ENCODE measurements at places on chromosomes 12 and 14. TPM values are rescaled to one million over a fixed set of nuclear protein-coding genes. Genes with fewer than 3 reads are reported as not detected.

PRB4 gene
- not detected for total RNA-seq

CABP1 gene
- total RNA-seq: 7.0 TPM

PLEKHH1 gene
- total RNA-seq: 11.0 TPM

- no peak for DNase-seq
Measured at GRCh38 chr12:5447320-5447719, 15.4 kb downstream of the NTF3 start.

DNA sequence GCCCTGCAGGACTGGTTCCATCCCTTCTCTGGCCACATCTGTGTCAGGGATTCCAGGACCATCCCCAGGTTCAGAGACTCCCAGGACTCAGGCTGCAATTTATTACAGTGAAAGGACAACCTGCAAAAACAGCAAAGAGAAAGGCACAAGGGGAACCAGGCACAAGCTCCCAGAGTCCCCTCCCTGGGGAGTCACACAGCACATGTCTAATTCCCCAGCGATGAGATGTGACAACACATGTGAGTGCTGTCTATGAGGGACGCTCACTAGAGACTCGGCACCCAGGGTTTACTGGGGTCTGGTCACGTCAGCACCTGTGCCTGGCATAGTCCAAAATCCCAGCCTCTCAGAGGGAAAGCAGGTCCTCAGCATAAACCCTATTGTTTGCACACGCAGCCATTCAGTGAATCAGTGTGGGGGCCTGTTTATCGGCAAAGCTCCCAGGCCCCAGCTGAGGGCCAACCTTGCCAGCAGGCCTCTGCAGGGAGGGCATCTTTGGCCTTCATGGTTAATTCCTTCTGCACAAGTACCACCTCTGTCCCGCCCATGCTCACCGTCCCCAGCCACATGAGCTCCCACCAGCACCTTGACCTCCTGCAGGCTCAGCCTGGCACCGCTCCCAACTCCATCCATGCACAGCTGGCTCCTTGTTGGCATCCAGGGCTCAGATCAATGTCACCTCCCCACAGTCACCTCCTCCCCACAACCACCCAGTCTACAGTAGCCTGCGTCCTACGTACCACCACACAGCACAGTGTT lies 198.9 kb upstream of the SFSWAP start:
- DNase-seq: no peak

DNA sequence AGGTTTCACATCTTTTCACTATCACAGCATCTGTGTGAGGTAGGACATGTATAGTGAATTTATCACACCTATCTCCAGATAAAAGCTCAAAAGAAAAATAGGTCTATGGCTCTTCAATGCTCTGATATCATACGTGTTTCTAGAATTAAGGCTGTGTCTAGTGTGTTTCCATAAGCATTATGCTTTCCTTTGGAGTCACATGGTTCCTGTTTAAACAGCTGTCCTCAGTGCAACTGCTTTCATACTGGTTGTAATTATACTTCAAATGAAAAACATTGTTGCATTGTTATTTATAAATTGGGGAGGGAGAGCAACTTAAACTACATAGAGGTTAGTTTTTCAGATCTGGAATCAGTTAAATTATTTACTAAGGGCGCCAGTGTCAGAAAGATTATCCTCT lies 151.6 kb downstream of the SYT1 start:
- no peak for DNase-seq

- DNase-seq: no peak
Measured at GRCh38 chr14:96191353-96191752, 13.3 kb upstream of the BDKRB2 start.
